Neural crest cell (in vitro differentiated cells): ENCODE measurements at places on chromosomes 4 and X. TPM values are rescaled to one million over a fixed set of nuclear protein-coding genes. Genes with fewer than 3 reads are reported as not detected.

The HMX1 gene
- total RNA-seq = 0.91 and 1.1 TPM in 2 replicates

The PACRGL gene
- total RNA-seq = 26.9 and 31.2 TPM in 2 replicates

The MECP2 gene
- total RNA-seq = 49.1 and 51.0 TPM in 2 replicates

The MAGEA12 gene
- not detected in 2 replicates for total RNA-seq

The CXCR3 gene
- total RNA-seq = not detected in 2 replicates

The NAT8L gene
- 18.8 and 19.5 TPM in 2 replicates for total RNA-seq

The SERTM2 gene
- 0.11 TPM in 1 of 2 replicates, not detected in the other for total RNA-seq

The POU3F4 gene
- total RNA-seq = 13.0 and 13.8 TPM in 2 replicates

The OTUD6A gene
- not detected in 2 replicates for total RNA-seq

- no peak for DNase-seq
Observed at GRCh38 chrX:20263474-20263873, 3.2 kb downstream of the RPS6KA3 start.

GRCh38 chr4:11616856-11617255, 188.2 kb upstream of the HS3ST1 start:
- no peak for DNase-seq

DNA sequence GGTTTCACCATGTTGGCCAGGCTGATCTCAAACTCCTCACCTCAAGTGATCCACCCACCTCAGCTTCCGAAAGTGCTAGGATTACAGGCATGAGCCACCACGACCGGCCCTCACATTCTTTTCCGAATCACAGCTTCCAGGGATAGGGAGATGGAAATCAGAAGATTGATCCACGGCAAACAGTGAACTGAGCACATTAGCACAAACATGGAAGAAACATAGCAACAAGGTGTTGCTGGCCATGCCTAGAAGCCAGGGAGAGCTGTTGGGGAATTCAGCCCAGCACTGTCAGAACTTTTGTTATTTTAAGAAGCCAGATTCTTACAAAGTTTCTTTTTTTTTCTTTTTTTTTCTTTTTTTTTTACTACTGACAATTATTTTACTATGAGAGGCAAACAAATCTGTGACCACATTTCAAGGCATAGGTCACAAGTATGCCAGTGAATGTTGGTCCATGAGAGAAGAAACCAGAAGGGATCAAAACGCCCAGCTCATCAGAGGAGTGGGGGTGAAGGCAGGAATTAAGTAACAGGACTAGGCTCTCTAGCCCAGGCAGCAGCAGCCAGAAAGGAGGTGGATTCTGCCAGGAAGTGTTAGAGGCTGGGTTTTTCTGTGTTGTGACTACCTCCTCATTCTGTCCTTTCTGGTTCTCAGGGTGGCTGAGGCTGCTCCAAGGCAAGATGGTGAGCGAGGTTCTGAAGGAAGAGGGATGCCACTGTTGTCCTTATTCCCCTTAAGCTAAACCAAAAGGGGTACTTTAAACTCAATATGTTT, 44.1 kb downstream of the TEC start:
- no peak for DNase-seq

GRCh38 chr4:110586131-110586850, 36.6 kb downstream of the PITX2 start:
- no peak for DNase-seq

DNA sequence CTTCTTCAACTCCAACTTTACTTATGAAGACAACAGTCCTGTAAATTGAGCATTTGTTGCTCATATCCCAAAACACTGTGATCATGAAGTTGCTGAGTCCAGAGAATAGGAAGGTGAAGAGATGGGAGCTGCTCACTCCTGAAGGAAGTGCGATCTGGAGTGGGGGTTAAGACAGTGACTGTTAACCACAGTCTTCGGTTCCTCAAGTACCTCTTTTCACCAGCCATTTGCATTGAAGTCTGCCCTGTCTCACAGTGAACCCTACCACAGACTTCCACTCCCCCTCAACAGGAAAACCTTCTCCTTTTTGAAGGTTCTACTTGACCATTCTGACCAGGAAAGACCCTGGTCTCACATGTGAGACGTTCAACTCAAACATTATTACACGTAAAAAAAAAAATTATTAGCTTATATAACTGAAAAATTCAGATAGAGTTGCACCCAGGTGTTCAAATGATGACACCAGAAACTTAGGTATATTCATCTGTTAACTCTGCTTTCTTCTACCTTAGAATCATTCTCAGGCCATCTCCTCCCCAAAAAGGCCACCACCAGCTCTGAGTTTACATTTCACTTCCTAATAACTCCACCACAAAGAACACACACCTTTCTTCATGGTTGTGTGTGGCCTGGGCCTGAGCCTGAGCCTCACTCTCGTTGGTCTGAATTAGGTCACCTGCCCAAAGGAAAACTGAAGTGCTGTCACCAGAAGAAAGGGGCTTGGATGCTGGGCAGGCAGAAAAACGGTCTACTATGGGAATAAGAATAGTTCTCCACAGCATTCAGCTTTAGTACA, 199.2 kb downstream of the DCTD start:
- no peak for DNase-seq

DNA sequence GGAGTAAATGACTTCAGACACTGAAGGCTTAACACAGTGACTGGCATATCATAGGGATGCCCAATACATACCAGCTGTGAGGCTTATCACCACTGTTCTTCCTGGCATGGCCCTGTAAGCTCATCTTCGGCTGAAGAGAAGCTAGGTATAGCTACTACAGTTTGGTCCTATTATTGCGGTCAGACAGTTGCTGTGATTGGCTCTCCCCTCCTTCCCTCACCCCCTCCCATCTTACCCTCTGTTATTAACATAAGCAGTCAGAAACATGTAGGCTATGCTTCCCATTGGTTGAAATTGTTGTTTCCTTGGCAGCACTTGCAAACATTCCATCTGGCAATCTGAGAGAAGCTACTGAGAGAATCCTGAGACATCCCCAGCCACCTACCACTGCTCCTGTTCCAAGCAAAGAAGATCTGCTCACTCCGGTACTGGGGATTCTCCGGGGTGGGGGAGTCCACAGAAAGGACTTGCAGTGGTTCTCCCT, at the start of gene AKAP14:
TSS of gene AKAP14 (plus strand) at position 51 of the 484 bp plus-strand sequence. CDS start 7,331 bp downstream, outside the sequence.
- no peak for DNase-seq

GRCh38 chr4:71293705-71294104, 45.1 kb upstream of the SLC4A4 start:
- DNase-seq = no peak

DNA sequence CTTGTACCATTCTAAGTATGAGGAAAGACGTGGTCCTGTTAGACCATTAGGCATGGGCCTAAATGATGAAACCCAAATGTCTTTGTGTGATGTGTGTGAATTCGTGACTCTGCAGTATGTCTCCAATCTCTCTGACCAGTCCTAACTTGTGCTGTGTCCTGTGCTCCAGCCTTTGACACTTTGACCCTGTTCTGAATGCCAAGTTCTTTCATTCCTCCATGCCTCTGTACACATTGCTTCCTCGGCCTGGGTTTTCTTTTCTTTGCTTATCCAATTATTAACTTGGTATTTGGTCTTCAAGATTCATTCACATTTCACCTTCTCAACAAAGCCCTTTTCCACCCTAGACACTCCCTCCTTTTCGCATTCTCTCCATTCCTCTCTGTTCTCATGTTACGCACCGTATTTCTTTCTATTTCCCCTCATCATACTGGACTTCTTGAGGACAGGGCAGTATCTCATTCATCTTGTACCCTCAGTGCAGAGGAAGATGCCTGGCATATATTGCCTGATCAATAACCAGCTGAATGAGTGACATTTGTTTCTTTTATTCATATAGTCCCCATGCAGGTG, 138.7 kb downstream of the F11 start:
- no peak for DNase-seq

GRCh38 chr4:86033171-86033570, 326.7 kb downstream of the MAPK10 start:
- DNase-seq = no peak

DNA sequence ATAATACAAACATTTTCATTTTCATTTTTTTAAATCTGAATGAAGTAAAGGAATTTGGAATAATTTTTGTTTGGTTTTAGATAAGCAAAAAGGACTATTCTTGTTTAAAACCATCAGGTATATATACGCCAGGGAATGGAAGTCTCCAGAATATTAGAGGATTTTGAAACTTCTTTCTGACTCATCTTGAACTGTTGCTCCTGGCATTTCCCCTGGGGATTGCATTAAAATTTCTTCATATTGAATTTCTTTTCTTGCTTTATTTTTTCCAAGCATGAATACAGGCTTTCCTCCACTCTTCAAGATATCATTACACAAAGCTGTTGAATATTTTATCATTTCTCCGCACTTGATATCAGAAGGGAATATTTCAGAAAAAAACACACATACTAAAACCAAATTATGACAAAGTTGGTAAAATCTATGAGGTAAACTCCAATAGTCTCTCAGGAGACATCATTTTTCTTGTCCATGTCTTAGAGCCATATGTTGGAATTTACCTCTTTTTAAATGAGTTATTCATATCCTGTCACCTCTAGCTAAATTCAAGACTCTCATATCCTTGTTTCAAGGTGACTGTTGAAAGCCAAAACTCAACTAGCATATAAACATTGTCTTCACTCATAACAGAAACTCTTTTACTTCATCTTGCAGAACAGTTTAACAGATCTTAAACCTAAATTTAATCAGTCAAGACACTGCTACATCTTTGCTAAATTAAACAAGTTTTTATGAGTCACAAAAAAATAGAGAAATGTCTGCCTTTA, 20.7 kb upstream of the CSN1S1 start:
- DNase-seq = no peak

GRCh38 chr4:95232358-95233156, 316.2 kb downstream of the UNC5C start:
- DNase-seq = no peak

- no peak for DNase-seq
Observed at GRCh38 chr4:183610033-183610432, 49.0 kb downstream of the RWDD4 start.

- no peak for DNase-seq
Observed at GRCh38 chr4:168868044-168868781, 141.8 kb downstream of the CBR4 start.

DNA sequence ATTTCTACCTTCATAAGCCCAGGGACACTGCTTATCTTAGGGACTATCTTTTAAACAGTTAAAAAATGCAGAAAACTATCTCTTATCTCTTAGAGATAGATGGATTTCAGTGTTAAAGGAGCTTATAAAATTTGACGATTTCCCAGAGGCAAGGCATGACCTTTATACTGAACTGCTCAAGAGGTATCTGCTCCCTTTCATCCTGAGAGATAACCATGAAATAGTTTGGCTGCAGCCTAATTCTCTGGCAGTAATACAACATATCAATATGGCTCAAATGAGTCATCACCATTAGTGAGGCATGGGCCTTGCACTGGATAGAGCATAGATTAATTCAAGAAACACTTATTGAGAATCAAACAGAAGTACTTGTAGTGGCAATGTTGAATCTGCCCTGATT, 348.2 kb upstream of the GRIA3 start:
- no peak for DNase-seq
